Anterior cingulate cortex (tissue), 58 donors: ENCODE measurements at places on chromosomes 1 and 21.

DNA sequence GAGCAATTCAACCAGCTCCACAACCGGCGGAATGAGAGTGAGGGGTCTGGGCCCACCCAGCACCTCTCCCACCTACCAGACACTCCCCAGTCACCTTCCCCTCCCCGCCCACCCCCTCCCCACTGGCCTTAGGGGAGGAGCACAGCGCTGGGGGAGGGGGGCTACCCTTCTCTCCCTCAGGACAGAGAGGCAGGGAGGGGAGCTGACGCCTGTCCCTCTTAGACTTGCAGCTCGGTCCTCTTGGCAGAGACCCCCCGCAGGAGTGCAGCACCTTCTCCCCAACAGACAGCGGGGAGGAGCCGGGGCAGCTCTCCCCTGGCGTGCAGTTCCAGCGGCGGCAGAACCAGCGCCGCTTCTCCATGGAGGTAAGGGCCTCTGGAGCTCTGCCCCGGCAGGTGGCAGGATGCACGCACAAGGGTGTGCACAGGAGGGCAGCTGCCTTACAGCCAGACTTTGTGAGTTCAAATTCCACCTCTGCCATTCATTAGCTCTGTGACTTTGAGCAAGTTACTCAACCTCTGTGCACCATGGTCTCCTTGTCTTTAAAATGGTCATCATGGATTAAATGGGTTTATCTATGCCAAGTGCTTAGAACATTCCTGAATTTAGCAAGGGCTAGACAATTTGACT lies 18.9 kb downstream of the CDK18 start:
- no peak for DNase-seq

- DNase-seq = no peak
Observed at GRCh38 chr1:1264868-1265272, 8.8 kb downstream of the UBE2J2 start.

DNA sequence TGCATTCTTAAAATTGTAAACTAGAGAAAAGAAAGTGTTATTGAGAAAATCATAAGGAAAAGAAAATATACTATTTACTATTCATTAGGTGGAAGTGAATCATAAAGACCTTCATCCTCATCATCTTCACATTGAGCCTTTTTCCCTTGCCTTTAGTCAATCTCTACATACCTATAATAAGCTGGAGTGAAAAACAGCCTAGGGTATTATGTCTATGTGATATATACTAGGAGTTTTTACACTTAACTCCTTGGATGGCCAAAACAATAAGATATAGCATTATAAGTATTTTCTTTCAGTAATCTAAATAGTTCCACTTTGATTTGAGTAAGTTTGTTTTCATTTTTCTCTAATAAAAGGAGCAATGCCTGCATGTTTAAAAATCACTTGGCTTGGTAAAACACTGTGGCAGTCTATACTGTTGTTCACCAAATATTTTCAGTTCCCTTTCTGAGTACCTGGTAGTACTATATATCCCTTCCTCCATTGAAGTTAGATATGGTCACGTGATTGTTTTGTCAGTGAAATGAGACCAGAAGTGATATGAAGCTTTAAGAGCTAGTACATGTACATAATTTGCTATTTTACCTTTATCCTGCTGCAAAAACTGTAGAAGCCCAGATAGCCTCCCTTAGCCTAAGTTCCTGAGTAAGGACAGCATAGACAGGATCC lies 78.3 kb downstream of the CLEC20A start:
- DNase-seq = no peak

GRCh38 chr1:42231253-42231652 lies 66.7 kb upstream of the GUCA2A start:
- no peak for DNase-seq

- no peak for DNase-seq
Observed at GRCh38 chr1:213779228-213779627, 208.5 kb upstream of the PROX1 start.

- DNase-seq = peak; percentile 69
Observed at GRCh38 chr1:228374711-228375577, 31.7 kb downstream of the TRIM11 start.

GRCh38 chr1:54200519-54200997 lies 591 bp downstream of the MRPL37 start:
- no peak for DNase-seq

DNA sequence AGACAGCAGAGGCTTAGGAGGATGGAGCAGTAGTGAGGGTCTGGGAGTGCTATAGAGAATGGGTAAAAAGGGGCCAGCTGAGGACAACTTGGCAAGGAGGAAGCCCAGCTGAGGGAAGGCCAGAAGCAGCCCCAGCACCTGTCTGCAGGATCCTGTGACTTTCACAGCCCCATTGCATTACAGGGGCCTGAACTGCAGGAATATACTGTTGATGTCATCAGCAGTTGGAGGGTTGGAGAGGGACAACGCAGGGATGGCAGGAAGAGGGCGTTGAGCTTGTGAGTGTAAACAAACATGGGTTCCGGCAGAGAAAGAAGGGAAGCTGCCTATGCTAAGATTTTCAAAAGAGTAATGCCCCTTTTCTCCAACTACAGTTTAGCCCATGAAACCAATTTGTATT lies 628.5 kb downstream of the SMYD3 start:
- no peak for DNase-seq

DNA sequence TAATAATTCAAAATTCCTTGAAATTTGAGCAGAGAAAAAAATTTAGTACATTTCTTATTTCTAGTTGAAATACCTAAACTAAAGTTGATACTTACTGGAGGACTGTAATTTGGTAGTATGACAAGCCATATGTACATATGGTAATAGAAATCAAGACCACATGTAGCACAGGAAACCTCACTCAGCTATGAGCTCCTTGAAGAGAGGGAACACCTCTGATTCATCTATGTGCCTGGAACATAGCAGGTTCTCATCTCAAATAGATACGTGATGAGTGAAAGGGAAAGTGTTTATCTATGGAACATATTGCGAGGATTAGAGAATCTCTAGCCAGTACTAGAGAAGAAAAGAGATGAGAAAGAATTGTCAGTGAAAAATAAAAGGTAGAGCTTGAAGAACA lies 47.9 kb upstream of the GNG4 start:
- DNase-seq = no peak

DNA sequence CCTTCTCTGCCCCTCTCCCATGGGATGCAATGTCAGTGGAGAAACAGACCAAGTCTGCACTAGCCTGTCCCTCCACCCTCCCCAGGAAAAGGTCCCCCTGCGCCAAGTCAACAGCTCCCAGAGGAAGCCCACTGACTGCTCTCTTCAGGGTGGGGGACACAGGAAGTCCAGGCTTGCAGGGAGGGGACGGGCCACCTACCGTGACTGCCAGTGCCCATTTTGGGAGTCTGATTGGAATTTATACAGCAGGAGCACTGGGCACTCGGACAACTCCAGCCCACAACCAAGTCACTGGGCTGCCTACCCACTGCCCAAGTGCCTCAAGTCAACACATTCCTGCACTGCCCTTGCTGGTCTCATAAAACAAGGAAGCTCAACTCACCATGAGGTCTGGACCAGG lies 6.1 kb downstream of the CCNL2 start:
- DNase-seq = no peak

GRCh38 chr1:207789792-207790787 lies 38.2 kb downstream of the CD46 start:
- DNase-seq = no peak

DNA sequence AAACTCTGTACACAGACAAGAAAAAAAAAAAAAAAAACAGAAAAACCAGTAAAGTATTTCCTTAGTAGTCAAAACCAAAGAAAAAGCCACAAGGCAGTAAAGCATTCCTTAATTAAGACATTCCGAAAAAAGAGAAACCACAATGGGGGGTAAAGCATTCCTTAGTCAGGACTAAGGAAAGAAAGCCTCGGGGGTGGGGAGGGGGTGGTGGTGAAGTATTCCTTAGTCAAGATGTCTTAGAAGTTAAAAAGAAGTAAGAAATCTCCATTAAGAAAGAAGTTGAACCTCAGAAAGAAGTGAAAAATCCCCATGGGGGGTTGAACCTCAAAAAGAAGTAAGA lies 28.2 kb upstream of the FMO1 start:
- no peak for DNase-seq

DNA sequence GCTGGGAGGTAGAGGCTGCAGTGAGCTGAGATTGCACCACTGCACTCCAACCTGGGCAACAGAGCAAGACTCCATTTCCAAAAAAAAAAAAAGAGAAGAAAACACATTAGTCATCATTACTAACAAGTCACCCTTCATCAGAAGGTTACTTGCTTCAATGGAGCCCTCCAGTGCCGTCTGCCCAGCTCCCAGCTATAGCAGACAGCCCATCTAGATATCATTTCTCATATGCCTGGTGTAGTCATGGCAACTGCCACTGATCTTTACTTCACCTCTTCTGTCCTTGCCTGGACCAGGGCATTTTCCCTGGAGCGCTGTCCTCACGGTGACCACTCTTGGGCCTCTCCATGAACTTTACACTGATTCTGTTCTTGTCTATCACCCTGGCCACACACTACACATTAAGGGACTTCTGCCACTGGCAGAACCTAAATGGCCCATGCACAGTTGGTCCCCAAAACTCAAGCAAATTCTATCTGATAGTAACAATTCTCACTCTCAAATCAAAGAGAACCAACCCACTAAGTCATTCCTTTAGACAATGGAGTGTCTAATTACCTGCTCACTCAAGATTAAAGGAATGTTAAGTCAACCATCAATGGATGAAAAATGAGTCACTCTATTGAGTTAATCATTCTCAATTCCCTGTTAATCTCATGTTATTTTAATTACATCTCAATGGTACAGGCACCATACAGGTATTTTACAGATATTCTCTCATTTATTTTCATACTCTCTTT lies 12.9 kb downstream of the GPA33 start:
- no peak for DNase-seq

GRCh38 chr1:65151641-65152040 lies 3.6 kb downstream of the AK4 start:
- DNase-seq = no peak

- DNase-seq = no peak
Observed at GRCh38 chr1:40303790-40304189, 13.3 kb downstream of the COL9A2 start.

- no peak for DNase-seq
Observed at GRCh38 chr1:17553975-17554700, 14.6 kb downstream of the ARHGEF10L start.

GRCh38 chr1:41862384-41863221 lies 56.1 kb downstream of the HIVEP3 start:
- DNase-seq = no peak

GRCh38 chr1:21536218-21536617 lies 27.0 kb downstream of the ALPL start:
- DNase-seq = no peak

GRCh38 chr1:205339197-205339702 lies 17.5 kb downstream of the KLHDC8A start:
- DNase-seq = no peak

DNA sequence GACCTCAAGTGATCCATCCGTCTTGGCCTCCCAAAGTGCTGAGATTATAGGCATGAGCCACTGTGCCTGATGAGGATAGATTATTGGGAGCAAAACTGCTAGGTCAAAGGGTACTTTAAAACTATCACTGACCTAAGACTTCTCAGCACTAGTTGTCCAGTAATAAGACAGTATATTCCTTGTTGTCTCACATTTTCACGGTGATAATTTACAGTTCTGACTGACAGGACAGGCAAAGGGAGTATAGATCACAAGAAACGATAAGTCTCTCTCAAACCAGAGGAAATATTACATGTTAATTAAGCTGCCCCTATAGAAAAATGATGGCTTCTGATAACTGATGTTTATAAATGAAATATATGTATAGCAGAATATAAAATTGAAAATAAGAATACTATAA lies 3.7 kb downstream of the MRPS14 start:
- DNase-seq = no peak

- no peak for DNase-seq
Observed at GRCh38 chr21:32993894-32994293, 31.8 kb upstream of the OLIG2 start.

GRCh38 chr1:147620543-147620942 lies 49.8 kb downstream of the ACP6 start:
- DNase-seq = no peak
